Activated naive CD8-positive, alpha-beta T cell treated with anti-CD3 and anti-CD28 coated beads for 36 hours (primary cell): ENCODE measurements at places on chromosomes 13 and 19. TPM values are rescaled to one million over a fixed set of nuclear protein-coding genes. Genes with fewer than 3 reads are reported as not detected.

DNA sequence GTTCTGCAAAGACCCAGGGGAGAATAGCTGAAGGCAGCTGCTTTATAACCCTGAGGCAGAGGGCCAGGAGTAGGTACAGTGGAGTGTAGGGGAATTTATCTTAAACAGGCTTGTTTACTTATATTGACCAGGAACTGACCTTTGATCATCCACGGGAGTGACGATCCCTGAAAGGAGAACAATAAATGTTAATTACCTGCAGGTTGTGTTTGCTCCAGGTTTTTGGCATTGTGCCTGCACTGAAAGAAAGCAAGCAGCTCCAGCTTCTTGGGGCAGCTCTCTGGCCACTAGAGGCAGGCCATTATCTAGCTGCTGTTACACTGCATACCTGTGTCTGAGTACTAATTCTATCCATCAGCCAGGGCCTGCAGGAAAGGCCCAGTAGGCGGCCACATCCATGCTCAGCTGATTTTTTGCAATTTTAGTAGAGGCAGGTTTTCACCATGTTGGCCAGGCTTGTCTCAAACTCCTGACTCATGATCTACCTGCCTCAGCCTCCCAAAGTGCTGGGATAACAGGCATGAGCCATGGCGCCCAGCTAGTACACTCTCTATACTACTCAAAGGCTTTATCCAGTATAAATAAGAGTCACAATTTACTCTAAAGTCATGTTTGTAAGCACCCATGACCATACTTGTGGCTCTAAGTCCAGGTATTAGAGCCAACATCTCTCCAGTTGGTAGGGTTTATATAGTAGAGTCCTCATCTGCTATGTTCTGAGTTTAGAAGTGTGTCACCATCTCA, 8.5 kb upstream of the ZNF91 start:
- H3K36me3 ChIP-seq = no peaks in the 10 kb centered on the region
- no peak for DNase-seq
- peaks cover 5% of the 10 kb centered on the region for H3K4me1 ChIP-seq
- no peaks in the 10 kb centered on the region for H3K27me3 ChIP-seq
- no peak overlapping the region for H3K4me3 ChIP-seq
- H3K27ac ChIP-seq = no peak overlapping the region

GRCh38 chr13:101152184-101152583, 264.1 kb downstream of the NALCN start:
- H3K27ac ChIP-seq = no peak overlapping the region
- H3K27me3 ChIP-seq = peaks cover 47% of the 10 kb centered on the region
- no peaks in the 10 kb centered on the region for H3K36me3 ChIP-seq
- no peak overlapping the region for H3K4me3 ChIP-seq
- DNase-seq = no peak
- no peaks in the 10 kb centered on the region for H3K4me1 ChIP-seq

DNA sequence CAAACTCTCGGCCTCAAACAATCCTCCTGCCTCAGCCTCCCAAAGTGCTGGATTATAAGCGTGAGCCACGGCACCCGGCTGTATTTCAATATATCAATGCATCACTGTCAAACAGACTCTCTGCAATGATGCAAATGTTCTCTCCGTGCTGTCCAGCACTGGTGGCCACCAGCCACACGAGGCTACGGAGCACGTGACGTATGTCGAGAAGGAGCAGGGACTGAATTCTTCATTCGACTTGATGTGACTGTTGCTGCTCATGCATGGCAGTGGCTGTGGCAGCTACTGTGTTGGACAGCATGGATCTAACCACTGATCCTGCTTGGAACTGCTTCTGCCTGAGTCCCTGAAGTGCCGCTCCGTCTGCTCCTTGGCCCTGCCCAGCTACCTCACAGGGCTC, 9.8 kb downstream of the LRRC4B start:
- H3K36me3 ChIP-seq = no peaks in the 10 kb centered on the region
- H3K4me3 ChIP-seq = no peak overlapping the region
- DNase-seq = no peak
- H3K27me3 ChIP-seq = peaks cover 66% of the 10 kb centered on the region
- H3K27ac ChIP-seq = no peak overlapping the region

DNA sequence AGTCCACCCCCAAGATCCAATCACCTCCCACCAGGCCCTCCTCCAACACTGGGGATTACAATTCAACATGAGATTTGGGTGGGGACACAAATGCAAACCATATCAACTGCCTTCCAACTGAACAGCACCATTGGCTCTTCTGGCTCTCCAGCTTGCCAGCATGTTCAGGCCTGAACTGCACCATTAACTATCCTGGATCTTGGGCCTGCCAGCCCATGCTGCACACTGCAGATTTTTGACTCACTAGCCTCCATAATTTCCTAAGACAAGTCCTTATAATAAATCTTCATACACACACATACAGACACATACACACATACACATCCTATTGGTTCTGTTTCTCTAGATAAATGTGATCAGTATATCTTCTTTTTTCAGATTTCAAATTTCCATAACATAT, 737.1 kb upstream of the SPRY2 start:
- DNase-seq = no peak
- H3K36me3 ChIP-seq = no peaks in the 10 kb centered on the region
- no peak overlapping the region for H3K27ac ChIP-seq
- no peak overlapping the region for H3K4me3 ChIP-seq
- H3K27me3 ChIP-seq = no peaks in the 10 kb centered on the region

GRCh38 chr19:45547965-45548609, 36.5 kb downstream of the OPA3 start:
- H3K27ac ChIP-seq = no peak overlapping the region
- H3K4me3 ChIP-seq = no peak overlapping the region
- peaks cover 5% of the 10 kb centered on the region for H3K4me1 ChIP-seq
- H3K27me3 ChIP-seq = no peaks in the 10 kb centered on the region
- DNase-seq = no peak

- no peak for DNase-seq
- H3K27me3 ChIP-seq = no peaks in the 10 kb centered on the region
- H3K4me3 ChIP-seq = no peak overlapping the region
- H3K36me3 ChIP-seq = no peaks in the 10 kb centered on the region
- H3K27ac ChIP-seq = no peak overlapping the region
- no peaks in the 10 kb centered on the region for H3K4me1 ChIP-seq
Measured at GRCh38 chr13:63299866-63300394, 1884.3 kb upstream of the PCDH20 start.

DNA sequence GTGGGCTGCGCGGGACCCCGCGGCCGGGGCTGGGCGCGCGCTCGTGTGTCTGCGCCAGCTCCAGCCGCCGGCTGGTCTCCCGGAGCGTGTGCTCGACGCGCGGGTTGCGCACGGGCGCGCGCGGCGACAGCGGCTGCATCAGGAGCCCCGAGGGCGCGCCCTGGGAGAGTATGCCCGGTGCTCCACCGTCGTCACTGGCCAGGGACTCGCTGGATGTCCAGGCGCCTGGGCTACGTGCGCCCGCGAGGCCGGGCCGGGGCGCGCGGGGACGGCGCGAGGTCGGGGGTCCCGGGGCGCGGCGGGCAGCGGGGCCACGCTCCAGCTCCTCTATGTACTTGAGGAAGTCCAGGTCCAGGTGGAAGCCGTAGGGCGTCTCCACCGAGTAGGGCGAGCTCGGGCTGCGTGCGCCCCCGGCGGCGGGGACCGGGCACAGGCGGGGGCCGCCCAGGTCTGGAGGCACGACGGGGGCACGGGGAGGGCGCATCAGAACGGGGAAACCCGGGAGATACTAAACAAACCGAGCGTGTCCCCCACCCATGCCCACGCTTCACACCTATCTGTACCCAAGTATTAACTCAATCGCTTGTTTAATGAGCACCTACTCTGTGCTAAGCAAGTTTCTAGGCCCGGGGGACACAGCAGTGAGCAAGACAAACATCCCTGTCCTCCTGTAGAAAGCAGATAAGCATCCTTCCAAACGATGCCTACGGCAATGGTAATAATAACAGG, 7.6 kb downstream of the KANK3 start:
- peaks cover 5% of the 10 kb centered on the region for H3K4me1 ChIP-seq
- H3K27ac ChIP-seq = no peak overlapping the region
- H3K4me3 ChIP-seq = peak overlapping the region; percentile 40

GRCh38 chr13:23902975-23903905, 5.9 kb upstream of the C1QTNF9B start:
- H3K4me3 ChIP-seq = no peak overlapping the region
- DNase-seq = no peak
- no peaks in the 10 kb centered on the region for H3K36me3 ChIP-seq
- peaks cover 40% of the 10 kb centered on the region for H3K27me3 ChIP-seq

- no peak overlapping the region for H3K4me3 ChIP-seq
- H3K27me3 ChIP-seq = peaks cover 42% of the 10 kb centered on the region
- H3K36me3 ChIP-seq = peaks cover 1% of the 10 kb centered on the region
- DNase-seq = no peak
- H3K27ac ChIP-seq = no peak overlapping the region
Measured at GRCh38 chr13:20141238-20142022, 19.4 kb downstream of the GJA3 start.

MBD3L3 gene
- not detected for total RNA-seq

MPV17L2 gene
- total RNA-seq = 16.7 TPM

ZNF600 gene
- 13.5 TPM for total RNA-seq

ZNF829 gene
- total RNA-seq = 8.4 TPM

CEACAM3 gene
- not detected for total RNA-seq

N4BP2L1 gene
- 15.7 TPM for total RNA-seq
